NCI-H748 treated with DMSO at 0.1 percent for 48 hours (cell line): ENCODE measurements at places on chromosomes 6 and 20.

DNA sequence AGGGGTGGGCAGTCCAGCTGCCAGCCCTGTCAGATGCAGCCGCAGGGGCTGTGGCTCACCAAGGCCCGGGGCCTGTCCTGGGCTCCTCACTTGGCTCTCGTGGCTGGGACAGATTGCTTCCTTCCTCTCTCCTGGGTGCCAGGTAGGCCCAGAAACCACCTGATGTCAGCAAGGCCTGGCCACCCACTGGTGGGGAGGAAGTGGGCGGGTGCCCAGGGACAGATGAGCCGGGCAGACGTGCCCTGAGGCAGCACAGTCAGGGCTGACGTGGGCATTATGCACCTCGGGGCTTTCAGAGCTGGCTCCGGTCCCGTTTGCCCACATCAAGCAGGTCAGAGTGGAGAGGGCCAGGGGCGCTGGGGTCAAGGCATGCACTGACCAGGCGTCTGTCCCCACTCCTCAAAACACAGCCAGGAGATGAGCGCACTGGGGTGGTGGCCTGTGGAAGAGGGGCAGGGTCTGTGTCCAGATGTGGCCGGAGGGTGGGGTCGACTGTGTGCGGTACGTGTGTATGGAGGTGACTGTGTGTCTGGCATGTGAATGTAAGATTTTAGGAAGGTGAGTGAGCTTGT, 133.2 kb upstream of the PTPN1 start:
- no peak for DNase-seq

DNA sequence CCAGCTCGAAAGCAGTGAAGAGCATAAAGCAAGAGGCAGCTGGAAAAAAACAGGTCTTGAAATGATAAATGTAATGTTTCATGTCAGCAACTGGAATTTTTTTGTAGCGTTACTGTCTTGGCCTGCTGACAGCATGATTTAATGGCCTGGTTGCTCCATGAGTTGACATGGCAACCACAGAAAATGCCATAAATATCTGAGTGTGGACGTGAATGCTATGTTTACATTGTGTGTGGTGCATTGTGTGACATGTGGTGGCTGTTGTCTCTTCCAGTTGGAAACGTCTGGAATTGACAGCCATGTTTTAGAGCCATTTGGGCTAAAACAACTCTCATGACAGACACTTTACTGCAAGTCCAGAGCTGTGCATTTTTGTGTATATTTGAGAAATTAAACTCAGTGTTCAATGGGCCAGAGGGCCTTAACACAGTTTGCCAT, 170.0 kb downstream of the FOXA2 start:
- peak; percentile 74 for DNase-seq

GRCh38 chr6:45613656-45614055, 235.9 kb upstream of the SUPT3H start:
- no peak for DNase-seq

GRCh38 chr6:21404577-21404976, 189.0 kb upstream of the SOX4 start:
- no peak for DNase-seq

DNA sequence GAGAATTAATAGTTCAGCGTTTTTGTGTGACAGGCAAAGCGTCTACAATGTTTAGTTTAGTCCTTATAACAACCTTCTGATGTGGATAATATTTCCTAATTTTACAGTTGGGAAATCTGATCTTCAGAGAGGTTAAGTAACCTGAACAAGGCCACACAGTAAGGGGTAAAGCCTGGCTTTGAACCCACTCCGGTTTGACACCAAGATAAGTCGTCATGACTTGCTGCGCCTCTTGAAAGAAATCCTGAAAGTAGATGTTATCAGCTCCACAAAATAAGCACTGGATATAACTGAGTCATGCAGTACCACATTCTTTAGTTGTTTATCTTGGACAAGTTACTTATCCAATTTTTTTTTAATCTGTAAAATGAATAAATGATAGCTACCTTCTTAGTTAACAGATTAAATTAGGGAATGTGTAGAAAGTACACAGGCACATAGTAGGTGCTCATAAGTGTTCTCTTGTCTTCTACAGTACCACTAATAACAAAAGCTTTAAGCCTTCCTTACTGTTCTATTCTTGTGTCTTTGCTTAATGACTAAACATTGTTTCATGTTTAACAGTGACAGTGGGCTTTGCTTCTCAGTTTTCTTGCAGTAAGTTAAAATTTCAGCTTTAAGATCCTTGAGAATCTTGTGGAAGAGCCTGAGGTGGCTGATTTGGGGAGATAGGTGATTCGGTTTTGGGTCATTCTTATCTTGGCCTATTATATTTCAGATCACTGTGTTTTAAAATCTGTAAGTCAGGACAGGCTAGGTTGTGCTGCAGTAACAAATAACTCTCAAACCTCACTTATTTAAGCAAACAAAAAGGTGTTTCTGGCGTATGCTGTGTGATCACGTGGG, 2.1 kb downstream of the HIVEP1 start:
- DNase-seq, result no peak

DNA sequence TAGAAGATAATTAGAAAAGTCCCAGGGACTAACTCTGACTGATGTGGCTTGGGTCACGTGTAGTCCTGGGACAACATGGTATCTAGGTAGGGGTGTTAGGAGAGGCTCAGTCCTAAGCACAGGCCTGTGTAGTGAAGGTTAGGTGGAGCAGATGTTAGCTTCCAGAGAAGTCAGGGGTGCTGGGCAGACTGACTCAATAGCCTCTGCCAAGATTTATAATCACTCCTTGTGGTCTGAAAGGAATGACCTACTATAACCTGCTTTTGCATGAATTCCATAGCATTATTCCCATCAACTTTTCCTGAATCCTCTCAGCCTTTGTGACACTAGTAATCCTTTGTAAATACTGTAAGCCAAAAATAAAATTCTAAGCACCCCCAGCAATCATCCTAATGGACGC, 10.2 kb upstream of the PEX7 start:
- no peak for DNase-seq

- DNase-seq, result no peak
Observed at GRCh38 chr6:326896-327537, 34.7 kb downstream of the DUSP22 start.

DNA sequence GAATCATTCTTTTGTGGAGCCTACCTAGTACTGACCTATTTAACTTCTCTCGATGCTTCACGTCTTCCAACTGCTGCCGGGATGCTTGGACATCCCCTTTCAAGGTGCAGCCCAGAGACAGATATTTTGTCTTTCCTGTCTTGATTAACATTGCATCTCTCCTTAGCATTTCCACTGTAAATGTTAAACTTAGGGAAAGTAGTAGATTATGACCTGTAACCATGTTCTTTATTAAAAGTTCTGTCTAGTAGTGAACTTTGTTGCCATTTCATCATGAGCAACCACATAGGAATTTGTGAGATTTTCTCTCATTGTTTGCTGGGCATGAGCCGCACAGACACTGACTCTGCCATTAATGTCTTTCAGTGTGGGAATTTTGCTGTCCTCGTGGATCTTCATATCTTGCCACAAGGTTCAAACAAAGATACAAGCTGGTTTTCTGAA, 117.9 kb downstream of the JAG1 start:
- DNase-seq, result no peak

- no peak for DNase-seq
Observed at GRCh38 chr6:166167801-166168615, at the start of gene TBXT. Gene TBXT, minus strand, starts transcription at chr6:166167851. Its CDS starts 260 bp downstream, at chr6:166167591.

GRCh38 chr6:77561768-77562314, 91.0 kb upstream of the MEI4 start:
- DNase-seq, result peak; percentile 13

- DNase-seq, result no peak
Observed at GRCh38 chr6:155782739-155783459, 327.3 kb upstream of the NOX3 start.

GRCh38 chr6:119283214-119283613, 66.3 kb downstream of the MAN1A1 start:
- no peak for DNase-seq

DNA sequence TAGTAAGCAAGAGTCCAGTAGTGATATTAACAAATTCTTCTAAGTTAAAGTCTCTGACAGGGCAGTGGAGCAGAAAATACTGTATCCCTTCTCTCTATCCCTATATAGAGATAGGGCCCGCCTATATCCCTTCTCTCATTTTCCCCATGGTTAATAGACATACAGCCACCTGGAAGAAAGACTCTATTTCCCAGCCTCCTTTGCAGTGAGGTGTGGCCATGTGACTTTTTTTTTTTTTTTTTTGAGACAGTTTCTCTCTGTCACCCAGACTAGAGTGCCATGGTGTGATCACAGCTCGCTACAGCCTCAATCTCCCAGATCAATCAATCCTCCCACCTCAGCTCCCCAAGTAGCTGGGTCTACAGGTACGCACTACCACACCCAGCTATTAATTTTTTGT, 16.7 kb upstream of the CDK5RAP1 start:
- no peak for DNase-seq
